ENCODE measurements at places on chromosomes 7 and 10.

DNA sequence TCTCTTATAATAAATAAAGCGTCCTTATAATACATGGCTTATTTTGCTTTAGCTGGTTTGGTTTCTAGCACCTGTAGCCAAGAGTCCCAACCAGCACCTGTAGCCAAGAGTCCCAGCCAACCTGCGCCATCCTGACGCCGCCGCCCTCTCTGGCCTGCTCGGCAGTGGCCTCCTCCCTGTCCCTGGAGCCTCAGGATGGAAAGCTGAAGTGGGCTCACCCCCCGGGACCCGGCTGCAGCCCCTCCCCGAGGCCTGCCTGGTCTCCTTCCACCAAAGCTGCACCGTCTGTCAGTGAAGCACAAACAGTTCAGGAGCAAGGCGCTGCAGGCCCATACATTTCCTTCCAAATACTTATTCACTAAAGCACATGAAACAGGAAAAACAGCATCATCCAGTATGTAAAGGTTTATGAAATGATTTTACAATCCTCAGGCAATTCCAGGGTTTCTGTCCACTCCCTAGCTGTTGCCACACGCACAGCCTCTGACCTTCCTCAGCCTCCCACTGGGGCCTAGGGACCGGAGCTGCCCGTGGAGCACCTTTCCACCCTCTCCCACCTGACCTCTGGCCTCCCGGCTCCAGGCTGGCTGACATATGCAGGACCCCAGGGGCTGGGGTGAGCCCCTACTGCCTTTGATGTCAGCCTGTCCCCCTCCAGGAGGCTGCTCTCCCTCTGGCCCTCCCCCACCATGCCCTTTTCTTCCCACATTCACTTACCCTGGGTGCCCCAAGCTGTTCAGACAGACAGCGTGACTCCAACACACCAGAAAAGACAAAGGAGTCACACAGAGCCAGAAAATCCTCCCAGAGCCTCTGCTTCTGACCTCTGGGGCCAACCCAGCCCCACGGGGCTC is 149.6 kb upstream of the PPP2R2D start:
- DNase-seq: no peak

DNA sequence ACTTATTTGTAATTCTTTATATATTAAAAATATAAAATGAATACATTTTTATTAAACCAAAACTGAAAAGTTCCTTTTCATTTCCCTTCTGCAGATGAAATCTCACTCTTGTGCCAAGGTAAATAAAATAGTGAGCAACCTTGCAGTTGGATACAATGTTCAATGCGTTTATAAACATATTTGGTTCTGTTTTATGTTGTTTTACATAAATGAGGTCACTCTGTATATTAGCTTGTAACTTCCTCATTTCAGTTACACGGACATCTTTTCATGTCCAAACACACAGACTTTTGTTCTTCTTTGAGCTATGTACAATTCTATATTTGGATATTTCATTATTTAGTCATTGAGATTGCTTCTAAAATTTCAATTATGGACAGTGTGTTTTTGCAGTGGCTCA is 107.7 kb downstream of the BBS9 start:
- DNase-seq: no peak

DNA sequence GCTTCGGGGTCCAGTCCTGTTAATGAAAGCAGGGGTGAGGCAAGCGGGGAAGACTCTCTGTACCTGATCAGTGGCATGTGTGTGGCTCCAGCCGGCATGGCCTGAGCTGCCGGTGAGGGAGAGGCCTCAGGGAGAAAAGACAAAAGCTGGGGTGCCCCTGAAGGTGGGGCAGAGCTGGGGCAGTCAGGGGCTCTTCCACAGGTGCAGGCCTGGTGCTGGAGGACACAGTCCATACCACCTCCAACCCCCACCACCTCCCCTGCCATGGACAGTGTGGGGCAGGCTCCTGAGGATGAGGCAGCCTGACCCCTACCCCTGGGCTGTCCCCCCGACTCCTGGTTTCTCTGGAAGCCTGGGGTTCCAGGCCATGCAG is 129.5 kb downstream of the LHPP start:
- no peak for DNase-seq

- no peak for DNase-seq
These were observed 12.8 kb downstream of the SFXN2 start for GRCh38 chr10:102727037-102727818.

- DNase-seq: no peak
These were observed 272.0 kb upstream of the GNAI1 start for GRCh38 chr7:79862447-79863210.

GRCh38 chr7:139873593-139874301 is 44.7 kb downstream of the TBXAS1 start:
- no peak for DNase-seq

DNA sequence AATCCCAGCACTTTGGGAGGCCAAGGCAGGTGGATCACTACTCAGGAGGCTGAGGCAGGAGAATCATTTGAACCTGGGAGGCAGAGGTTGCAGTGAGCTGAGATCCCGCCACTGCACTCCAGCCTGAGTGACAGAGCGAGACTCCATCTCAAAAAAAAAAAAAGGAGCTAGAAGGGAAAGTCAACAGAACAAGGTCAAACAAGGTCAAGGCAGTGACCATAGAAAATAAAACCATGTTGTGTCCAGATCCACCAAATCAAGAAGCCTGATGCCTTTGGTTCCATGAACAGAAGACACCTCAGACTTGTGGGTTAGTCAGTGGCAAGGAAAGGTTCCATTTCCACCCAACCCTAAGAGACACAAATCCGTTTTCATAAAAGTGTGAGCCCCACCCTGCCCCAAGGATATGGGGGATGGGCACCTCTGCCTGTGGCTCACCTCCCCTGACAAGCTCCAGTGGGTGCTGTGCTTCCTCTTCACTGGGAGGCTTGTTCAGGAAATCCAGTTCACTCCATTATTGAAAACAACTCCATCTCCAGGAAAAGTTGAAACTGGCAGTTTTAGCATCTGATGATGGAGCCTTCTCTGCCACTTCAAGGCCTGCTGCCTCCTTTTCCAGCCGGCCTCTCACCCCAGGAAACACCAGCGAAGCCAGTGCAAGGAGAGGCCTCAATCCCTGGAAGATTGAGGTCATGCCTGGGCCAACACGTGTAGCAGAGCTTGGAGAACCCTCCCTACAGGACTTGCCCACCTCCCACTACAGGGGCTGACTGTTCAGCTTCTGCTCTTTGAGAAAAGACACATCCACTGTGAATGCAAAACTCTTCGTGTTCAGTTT is 152.9 kb downstream of the NRF1 start:
- DNase-seq: no peak

GRCh38 chr7:27647046-27647445 is 15.6 kb downstream of the HIBADH start:
- no peak for DNase-seq

- peak; percentile 55 for DNase-seq
These were observed 875 bp upstream of the DDIT4 start for GRCh38 chr10:72272689-72273409.

DNA sequence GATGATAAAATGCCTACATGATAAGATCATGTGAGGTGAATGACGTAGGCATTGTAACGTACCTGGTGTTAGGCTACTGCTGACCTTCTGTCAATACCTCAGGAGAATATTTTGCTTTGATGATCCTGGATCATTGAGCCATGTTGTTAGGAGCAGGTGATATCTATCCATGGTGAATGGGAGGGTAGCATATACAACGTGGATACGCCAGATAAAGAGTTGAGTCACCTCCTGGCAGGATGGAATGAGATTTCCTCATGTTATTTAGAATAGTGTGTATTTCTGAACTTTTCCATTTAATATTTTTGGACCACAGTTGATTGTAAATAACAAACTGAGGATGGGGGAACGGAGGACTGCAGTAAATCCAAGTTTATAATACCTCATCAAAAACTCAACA is 11.8 kb upstream of the CLDN12 start:
- no peak for DNase-seq

DNA sequence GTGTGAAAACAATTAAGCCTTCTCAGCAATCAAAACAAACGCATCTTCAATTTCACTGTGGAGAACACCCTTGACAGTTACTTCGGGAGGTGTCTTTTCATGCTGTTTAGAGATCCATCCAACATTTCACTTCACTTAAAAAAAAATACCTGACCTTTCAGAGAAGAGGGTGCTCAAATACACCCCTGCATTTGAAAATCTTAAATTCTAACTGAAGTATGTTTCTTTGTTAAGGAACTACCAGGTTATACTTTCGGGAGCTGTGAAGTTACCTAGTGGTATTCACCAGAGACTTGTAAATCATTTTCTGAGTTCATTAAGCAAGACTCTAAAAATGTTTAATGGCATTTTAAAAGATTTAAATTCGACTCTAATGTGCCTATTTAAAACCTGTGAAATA is 38.8 kb downstream of the CNPY1 start:
- DNase-seq: no peak

DNA sequence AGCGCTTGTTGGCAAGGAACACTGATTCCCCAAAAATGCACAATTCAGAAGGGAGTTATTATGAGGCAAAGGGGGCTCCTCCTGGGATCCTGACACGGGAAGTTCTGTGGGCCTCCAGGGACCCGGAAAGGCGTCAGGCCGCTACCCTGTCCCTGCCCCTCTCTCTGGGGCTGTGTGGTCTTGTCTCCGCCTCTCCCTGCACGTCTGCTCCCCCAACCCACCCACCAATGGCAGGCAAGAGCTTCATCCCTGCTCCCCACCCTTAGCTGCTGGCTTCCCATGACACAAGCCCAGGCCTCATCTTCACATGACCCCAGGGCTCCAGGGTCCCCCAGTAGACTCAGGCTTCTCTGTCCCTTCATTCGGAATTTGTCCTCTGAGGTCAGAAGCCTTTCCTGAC is 31.0 kb upstream of the ADRB1 start:
- DNase-seq: no peak

GRCh38 chr10:104824380-104825006 is 183.4 kb downstream of the SORCS3 start:
- no peak for DNase-seq

DNA sequence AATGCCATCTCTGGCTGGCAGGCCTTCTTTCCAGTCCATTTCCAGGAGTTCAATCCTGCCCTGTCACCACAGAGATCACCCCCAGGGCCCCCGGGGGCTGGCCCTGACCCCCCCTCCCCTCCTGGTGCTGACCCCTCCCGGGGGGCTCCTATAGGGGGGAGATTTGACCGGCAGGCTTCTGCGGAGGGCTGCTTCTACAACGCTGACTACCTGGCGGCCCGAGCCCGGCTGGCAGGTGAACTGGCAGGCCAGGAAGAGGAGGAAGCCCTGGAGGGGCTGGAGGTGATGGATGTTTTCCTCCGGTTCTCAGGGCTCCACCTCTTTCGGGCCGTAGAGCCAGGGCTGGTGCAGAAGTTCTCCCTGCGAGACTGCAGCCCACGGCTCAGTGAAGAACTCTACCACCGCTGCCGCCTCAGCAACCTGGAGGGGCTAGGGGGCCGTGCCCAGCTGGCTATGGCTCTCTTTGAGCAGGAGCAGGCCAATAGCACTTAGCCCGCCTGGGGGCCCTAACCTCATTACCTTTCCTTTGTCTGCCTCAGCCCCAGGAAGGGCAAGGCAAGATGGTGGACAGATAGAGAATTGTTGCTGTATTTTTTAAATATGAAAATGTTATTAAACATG is 6.0 kb downstream of the CHPF2 start:
- DNase-seq: no peak

- no peak for DNase-seq
These were observed 12.8 kb downstream of the GATAD1 start for GRCh38 chr7:92460109-92460508.

DNA sequence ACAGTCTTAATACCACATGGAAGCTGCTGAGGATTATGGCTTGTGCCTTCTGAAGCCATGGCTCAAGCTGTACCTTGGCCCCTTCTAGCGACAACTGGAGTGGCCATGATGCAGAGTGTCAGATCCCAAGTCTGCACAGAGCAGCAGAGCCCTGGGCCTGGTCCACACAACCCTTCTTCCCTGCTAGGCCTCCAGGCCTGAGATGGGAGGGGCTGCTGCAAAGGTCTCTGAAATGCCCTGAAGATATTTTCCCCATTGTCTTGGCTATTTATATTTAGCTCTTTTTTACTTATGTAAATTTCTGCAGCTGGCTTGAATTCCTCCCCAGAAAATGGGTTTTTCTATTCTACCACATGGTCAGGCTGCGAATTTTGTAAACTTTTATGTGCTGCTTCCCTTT is 804.6 kb upstream of the ZWINT start:
- no peak for DNase-seq

- DNase-seq: no peak
These were observed 727 bp downstream of the ATRNL1 start for GRCh38 chr10:115093776-115094408.

GRCh38 chr10:129755621-129756020 is 208.5 kb downstream of the EBF3 start:
- no peak for DNase-seq

- DNase-seq: no peak
These were observed 84.1 kb upstream of the LRRC18 start for GRCh38 chr10:49023752-49024151.

GRCh38 chr7:42714356-42714755 is 197.5 kb downstream of the C7orf25 start:
- no peak for DNase-seq

DNA sequence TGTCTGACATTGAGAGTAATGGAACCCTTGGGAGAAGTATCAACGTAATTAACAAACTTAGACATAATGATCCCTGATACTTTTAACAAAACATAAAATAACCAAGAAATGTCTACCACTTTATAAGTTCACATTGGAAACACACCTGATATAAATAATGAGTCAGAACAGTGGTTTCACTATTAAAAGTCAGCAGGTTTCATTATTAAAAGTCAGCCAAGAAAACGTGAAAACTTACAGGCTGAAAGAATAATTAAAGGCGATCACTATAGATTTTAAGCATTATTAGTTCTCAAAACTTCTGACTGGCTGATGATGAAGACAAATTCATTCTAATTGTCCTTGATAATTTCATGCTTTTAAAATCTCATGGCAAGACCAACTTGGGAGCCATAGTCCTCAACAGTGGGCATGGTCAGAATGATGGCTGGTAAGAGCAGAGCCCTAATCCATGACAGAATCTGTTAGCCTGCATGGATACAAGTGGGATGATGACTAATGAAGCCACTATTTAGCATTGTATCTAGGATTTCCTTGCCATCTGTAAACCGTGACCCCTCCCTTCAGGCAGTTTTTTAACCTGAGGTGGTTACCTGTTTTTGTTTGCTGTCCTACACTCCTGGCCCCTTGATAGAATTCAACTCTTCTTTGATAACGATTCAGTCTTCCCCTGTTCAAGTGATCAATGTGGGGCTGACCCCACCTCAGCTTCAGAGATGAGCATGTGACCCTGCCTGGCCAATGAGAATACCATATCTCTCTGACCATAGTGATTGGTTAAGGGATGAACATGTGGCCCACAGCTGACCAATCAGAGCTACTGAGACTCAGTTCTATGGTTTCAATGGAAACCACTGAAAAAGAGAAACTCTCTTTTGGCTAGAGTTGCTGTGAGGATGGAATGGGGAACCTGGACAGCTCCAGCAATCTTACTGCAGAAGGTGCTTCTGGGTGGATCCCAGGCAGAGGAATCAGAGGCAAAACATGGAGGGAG is 151.0 kb downstream of the PLPP4 start:
- no peak for DNase-seq

GRCh38 chr7:29896685-29897411 is 90.5 kb downstream of the WIPF3 start:
- DNase-seq: no peak

DNA sequence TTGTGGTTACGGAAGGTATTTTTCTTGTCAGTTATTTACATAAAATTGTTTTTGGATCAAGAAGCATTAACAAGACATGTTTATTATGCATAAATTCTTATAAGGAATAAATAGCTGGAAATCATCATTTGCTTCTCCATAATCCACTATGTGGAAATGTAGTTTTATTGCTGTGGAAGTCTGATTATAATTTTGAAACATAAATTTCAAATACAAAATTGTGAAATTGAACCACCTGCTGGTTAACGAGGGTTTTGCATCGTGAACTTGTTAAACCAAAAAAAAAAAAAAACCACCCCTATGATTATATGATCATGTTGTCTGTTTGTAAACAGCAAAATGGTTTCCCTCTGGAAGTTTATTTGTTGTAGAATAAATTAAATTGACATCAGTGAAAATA is 25.9 kb downstream of the ABRAXAS2 start:
- DNase-seq: no peak
